Smooth muscle cell of the pulmonary artery (primary cell): ENCODE measurements at places on chromosomes 1 and 21. TPM values are rescaled to one million over a fixed set of nuclear protein-coding genes. Genes with fewer than 3 reads are reported as not detected.

ITLN2 gene
- total RNA-seq, result 0.52 and 0.69 TPM in 2 replicates

CFHR1 gene
- 0.36 and 1.6 TPM in 2 replicates for total RNA-seq

TCHH gene
- 0.03 TPM in 1 of 2 replicates, not detected in the other for total RNA-seq

TMEM61 gene
- not detected in 2 replicates for total RNA-seq

RSPH1 gene
- 0.13 TPM in 1 of 2 replicates, not detected in the other for total RNA-seq

PHTF1 gene
- 30.0 and 34.4 TPM in 2 replicates for total RNA-seq

LCE2B gene
- total RNA-seq, result not detected in 2 replicates

GNB1 gene
- 162 and 182 TPM in 2 replicates for total RNA-seq

OR2M5 gene
- total RNA-seq, result not detected in 2 replicates

SH2D2A gene
- 0.13 TPM in 1 of 2 replicates, not detected in the other for total RNA-seq

LAD1 gene
- total RNA-seq, result 0.07 TPM in 1 of 2 replicates, not detected in the other

GJB3 gene
- 0.07 TPM in 1 of 2 replicates, not detected in the other for total RNA-seq

FAM229A gene
- total RNA-seq, result 0.98 and 1.1 TPM in 2 replicates

VHLL gene
- total RNA-seq, result 0.13 and 0.92 TPM in 2 replicates

PIP5K1A gene
- total RNA-seq, result 66.9 and 68.2 TPM in 2 replicates

AMPD1 gene
- not detected in 2 replicates for total RNA-seq

CFHR5 gene
- total RNA-seq, result not detected in 2 replicates

DMBX1 gene
- total RNA-seq, result not detected in 2 replicates

TTC22 gene
- not detected in 2 replicates for total RNA-seq

BNIPL gene
- 0.26 TPM in 2 replicates for total RNA-seq

COL24A1 gene
- total RNA-seq, result 0.23 and 0.46 TPM in 2 replicates

GRHL3 gene
- total RNA-seq, result 0.03 TPM in 1 of 2 replicates, not detected in the other

OR2M3 gene
- total RNA-seq, result not detected in 2 replicates

DISP3 gene
- total RNA-seq, result not detected in 2 replicates

EFHD2 gene
- total RNA-seq, result 17.7 and 31.3 TPM in 2 replicates
